ENCODE measurements at places on chromosomes 7 and 10.
A peak's percentile ranks its signal among the peaks of the same experiment; 100 is the strongest.

DNA sequence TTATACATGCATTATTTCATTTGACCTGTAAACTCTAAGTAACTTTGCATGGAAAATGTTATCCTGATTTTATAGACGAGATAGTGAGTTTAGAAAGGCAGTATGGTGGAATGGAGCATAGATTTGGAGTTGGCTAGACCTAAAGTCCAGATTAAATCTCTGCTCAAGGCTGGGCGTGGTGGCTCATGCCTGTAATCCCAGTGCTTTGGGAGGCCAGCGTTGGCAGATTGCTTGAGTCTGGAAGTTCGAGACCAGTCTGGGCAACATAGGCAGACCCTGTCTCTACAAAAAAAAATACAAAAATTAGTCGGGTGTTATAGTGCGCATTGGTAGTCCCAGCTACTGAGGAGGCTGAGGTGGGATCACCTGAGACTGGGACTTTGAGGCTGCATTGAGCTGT lies 9.4 kb downstream of the PTEN start:
- DNase-seq: no peak

DNA sequence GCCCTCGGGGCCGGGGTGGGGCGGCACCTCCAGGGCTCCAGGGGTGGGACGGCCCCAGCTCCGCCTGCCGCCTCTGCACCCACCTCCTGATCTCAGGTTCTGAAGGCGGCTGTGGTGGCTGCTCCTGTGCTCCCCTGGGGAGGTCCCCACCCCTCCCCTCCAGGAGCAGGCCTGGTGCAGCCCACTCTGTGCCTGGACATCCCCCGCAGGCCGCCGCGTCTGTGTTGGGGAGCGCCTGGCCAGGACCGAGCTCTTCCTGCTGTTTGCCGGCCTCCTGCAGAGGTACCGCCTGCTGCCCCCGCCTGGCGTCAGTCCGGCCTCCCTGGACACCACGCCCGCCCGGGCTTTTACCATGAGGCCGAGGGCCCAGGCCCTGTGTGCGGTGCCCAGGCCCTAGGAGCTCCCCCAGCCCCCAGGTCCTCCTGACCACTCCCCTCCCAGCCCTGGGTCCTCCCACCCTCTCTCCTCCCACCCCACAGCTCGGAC lies 5.5 kb downstream of the CYP2W1 start:
- no peak for DNase-seq

DNA sequence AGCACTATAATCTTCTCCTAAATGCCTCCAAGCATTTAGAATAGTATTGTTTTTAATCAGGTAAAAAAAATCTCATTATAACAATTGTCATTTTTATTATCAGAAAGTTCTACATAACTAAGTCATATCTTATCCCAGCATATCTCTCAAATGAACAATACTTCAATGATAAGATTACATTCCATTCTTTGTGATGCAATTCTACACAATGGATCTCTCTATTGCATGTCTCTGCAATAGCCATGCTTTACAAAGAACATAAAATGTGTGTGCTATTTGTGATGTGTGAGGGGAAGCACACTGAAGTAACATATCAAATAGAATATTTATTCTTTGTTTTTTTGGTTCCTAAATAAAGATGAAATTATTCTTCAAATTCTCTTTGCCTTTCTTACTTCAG lies 195.7 kb downstream of the TSPAN12 start:
- no peak for DNase-seq

GRCh38 chr7:159015454-159016410 lies 128.9 kb downstream of the VIPR2 start:
- DNase-seq: no peak

GRCh38 chr10:70053841-70054288 lies 1.2 kb downstream of the MACROH2A2 start:
- DNase-seq: peak; percentile 65

DNA sequence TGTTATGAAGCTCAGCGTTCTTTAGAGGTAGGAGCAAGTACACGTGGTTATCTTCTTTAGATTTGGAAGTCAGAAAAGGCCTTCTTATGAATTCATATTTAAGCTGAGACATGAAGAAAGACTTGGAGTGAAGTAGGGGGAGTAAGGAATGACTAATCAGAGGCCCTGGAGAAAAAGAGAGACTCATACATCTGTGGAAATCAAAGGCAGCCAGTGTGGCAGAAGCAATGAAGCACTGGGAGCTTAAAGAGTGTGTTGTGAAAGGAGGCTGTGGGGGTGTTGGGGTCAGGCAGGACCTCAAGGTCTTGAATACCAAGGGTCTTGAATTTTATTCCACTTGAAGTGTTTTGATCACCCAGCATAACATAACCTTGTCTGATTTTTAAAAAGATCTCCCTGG lies 35.7 kb upstream of the FGL2 start:
- no peak for DNase-seq

GRCh38 chr10:65968871-65969270 lies 957.0 kb upstream of the LRRTM3 start:
- DNase-seq: no peak

DNA sequence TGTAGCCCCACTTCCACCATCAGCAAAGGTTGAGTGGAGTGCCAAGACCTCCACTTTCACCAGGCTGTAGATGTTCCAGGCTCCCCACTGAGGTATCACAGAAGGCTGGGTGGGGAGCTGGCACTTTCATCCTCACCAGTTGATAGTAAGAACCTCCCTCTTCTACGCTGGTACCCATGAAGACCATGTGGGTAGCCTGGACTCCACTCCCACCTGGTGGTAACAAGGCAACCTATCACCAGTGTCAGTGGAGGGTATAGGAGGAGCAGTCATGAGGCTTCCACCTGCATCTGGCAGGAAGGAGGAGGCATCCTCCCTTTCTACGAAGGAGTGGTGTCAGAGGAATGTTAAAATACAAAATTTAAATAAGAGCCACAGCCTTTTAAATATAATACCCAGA lies 4.4 kb downstream of the SMIM30 start:
- DNase-seq: no peak

GRCh38 chr7:35748371-35748770 lies 52.5 kb upstream of the SEPTIN7 start:
- DNase-seq: no peak

GRCh38 chr10:73439055-73439454 lies 5.7 kb upstream of the MSS51 start:
- no peak for DNase-seq

DNA sequence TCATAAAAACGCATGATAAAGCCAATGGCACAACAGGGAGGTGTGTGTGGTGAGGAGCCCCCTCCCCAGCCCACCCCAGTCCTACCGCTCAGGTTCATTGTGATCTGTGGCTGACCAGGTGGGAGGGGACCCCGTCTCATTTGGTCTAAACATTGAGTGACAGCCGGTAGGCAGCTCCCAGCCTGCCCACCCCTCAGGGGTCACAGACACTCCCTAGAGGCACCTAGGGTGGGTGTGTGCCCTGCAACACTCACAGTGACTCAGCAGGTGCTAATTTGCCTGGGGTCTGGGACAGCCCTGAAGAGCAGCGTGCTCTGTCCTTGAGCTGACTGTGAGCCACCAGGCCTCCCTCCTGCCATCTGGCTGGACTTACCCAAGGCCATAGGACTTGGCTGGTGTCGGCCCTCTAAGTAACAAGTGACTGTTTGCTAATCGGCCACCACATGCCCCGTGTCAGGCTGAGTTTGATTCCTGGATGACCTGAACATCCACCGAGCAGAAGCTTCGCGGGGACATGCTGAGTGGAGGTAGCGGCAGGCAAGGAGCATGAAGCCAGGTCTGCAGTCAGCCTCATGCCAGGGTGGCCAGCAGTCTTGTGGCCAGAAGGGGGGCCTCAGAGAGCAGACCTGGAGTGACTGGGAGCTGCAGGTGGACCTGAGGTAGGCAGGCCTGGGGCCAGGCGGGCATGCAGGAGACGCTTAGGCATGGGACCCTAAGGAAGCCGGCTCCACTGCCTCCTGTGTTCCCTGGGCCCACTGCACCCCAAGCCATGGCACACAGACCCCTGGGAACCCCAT lies 282.3 kb upstream of the SHH start:
- no peak for DNase-seq

- DNase-seq: peak; percentile 28
These were observed 53.5 kb upstream of the APBB1IP start for GRCh38 chr10:26384600-26384999.

- DNase-seq: no peak
These were observed 622.9 kb upstream of the MBL2 start for GRCh38 chr10:53395449-53395848.

- no peak for DNase-seq
These were observed 4.9 kb upstream of the YKT6 start for GRCh38 chr7:44195889-44196288.

- no peak for DNase-seq
These were observed 190.6 kb upstream of the CCDC6 start for GRCh38 chr10:60096761-60097513.

DNA sequence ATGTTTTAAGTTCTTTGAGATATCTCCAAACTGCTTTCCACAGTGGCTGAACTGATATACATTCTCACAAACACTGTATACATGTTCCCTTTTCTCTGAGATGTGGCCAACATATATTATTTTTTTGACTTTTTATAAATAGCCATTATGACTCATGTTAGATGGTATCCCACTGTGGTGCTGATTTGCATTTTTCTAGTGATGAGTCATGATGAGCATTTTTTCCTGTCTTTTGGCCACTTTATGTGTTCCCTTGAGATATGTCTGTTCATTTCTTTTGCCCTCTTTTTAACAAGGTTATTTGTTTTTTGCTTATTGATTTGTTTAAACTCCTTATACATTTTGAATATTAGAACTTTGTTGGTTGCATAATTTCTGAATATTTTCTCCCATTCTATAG lies 1055.1 kb downstream of the NXPH1 start:
- no peak for DNase-seq

- no peak for DNase-seq
These were observed 148.1 kb upstream of the PCBD1 start for GRCh38 chr10:71036297-71036966.

- DNase-seq: no peak
These were observed 5.7 kb upstream of the EEPD1 start for GRCh38 chr7:36147361-36147760.

GRCh38 chr7:131648491-131648890 lies 92.1 kb upstream of the PODXL start:
- DNase-seq: no peak

Measured in stimulated activated effector memory CD8-positive, alpha-beta T cell treated with anti-CD3 and anti-CD28 coated beads, Interleukin-12 subunit alpha, Interleukin-12 subunit beta, amount 100 ng/mL, for 72 hours (primary cell).